ENCODE measurements at places on chromosomes 2 and 18. TPM values are rescaled to one million over a fixed set of nuclear protein-coding genes. Genes with fewer than 3 reads are reported as not detected.

DNA sequence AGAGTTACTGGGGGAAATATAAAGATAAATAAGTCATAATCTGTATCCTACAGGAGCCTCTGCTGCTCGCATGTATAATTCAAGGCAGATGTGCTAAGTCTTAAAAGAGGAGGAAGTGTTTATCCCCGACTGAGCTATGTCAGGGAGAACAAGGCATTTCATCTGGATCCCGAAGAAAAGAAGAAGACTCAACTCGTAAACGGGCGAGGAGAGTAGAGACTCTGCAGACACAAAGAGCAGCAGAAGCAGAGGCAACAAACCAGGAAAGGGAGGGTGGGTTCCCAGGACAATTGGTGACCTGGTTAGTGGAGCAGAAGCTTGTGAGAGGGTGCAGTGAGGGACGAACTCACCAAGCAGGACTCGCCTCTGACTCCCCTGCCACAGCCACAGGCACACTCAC is 368.6 kb downstream of the EIPR1 start:
- no peak for DNase-seq
- no peaks in the 10 kb centered on the region for H3K36me3 ChIP-seq
- no peaks in the 10 kb centered on the region for H3K27me3 ChIP-seq
- H3K4me3 ChIP-seq: no peak overlapping the region
- no peak overlapping the region for H3K27ac ChIP-seq

GRCh38 chr2:100941646-100942240 is 60.3 kb upstream of the RPL31 start:
- H3K36me3 ChIP-seq: no peaks in the 10 kb centered on the region
- no peak overlapping the region for H3K27ac ChIP-seq
- H3K4me3 ChIP-seq: no peak overlapping the region
- DNase-seq: no peak
- H3K4me1 ChIP-seq: peaks cover 9% of the 10 kb centered on the region
- H3K27me3 ChIP-seq: no peaks in the 10 kb centered on the region

- H3K27ac ChIP-seq: no peak overlapping the region
- no peak overlapping the region for H3K4me3 ChIP-seq
- no peaks in the 10 kb centered on the region for H3K36me3 ChIP-seq
- DNase-seq: no peak
Observed at GRCh38 chr2:220489121-220489520, 861.7 kb downstream of the SLC4A3 start.

DNA sequence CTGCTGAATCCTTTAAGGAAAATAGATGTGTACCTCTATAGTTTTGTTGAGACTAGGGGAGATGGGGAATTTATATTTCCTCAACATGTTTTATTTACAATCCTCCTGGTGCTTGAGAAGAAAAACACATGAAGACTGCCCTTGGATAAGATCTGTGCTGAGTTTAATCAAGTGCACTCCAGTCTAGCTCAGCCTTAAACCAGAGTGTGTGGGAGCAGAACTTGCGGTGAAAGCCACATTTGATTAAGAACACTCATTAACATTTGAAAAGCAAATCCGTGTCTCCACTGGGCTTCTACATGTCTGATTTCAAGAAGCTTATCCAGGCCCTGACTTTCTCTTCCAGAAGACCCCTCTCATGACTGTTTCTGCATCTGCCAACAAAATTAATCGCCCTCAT is 84.8 kb upstream of the ITGA6 start:
- no peaks in the 10 kb centered on the region for H3K27me3 ChIP-seq
- H3K4me1 ChIP-seq: no peaks in the 10 kb centered on the region
- no peak for DNase-seq
- H3K36me3 ChIP-seq: no peaks in the 10 kb centered on the region

GRCh38 chr2:237143676-237144440 is 58.2 kb downstream of the COPS8 start:
- H3K4me1 ChIP-seq: no peaks in the 10 kb centered on the region
- no peaks in the 10 kb centered on the region for H3K36me3 ChIP-seq
- no peaks in the 10 kb centered on the region for H3K27me3 ChIP-seq
- no peak overlapping the region for H3K4me3 ChIP-seq

- no peaks in the 10 kb centered on the region for H3K36me3 ChIP-seq
- H3K4me3 ChIP-seq: no peak overlapping the region
- H3K27me3 ChIP-seq: no peaks in the 10 kb centered on the region
- H3K4me1 ChIP-seq: no peaks in the 10 kb centered on the region
- no peak for DNase-seq
- H3K27ac ChIP-seq: no peak overlapping the region
Observed at GRCh38 chr2:171735991-171736710, 48.9 kb downstream of the DYNC1I2 start.

GRCh38 chr18:2223449-2223848 is 347.9 kb downstream of the METTL4 start:
- H3K27me3 ChIP-seq: no peaks in the 10 kb centered on the region
- peak overlapping the region; percentile 21 for H3K4me3 ChIP-seq
- H3K4me1 ChIP-seq: no peaks in the 10 kb centered on the region
- no peak for DNase-seq
- H3K27ac ChIP-seq: no peak overlapping the region

DNA sequence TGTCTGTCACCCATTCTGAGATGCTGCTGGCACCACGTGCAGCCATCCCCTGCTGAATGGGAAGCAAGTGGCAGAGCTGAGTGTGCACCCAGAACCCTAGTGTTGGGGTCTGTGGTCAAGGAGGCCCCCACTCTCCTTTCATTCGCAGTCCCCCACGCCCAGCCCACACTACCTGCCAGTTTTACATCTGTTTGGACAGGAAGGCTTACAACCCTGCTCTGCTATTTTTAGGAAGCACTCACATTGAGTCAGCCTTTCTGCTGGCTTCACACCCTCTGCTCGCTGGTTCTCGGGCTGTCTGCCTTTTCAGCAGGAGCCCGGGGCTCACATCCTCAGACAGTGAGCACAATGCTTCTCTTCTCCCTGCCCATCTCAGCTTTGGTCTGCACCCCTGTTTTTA is 10.7 kb upstream of the ADCY3 start:
- no peak overlapping the region for H3K27ac ChIP-seq
- no peak overlapping the region for H3K4me3 ChIP-seq
- H3K4me1 ChIP-seq: peaks cover 16% of the 10 kb centered on the region
- H3K36me3 ChIP-seq: no peaks in the 10 kb centered on the region
- no peak for DNase-seq

DNA sequence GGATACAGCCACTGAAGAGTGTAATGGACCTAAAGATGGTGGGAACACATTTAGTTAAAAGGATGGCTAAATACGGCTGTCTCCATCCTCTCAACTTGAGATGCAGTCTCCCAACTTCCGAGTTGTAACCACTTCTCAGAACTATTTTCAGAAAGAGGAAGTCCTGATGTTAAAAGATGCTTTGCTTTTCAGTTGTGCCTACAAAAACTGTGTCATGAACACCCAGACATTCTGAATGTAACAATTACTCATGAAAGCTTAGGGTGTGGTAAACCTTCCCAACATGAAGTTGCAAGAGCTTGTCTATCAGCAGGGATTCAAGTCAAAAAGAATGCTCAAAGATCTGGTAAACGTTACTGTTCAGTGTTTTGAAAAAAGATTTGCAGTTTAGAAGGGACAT is 147.9 kb downstream of the DOCK10 start:
- no peaks in the 10 kb centered on the region for H3K4me1 ChIP-seq
- H3K27ac ChIP-seq: no peak overlapping the region
- no peaks in the 10 kb centered on the region for H3K27me3 ChIP-seq
- DNase-seq: no peak
- no peak overlapping the region for H3K4me3 ChIP-seq
- H3K36me3 ChIP-seq: no peaks in the 10 kb centered on the region

DNA sequence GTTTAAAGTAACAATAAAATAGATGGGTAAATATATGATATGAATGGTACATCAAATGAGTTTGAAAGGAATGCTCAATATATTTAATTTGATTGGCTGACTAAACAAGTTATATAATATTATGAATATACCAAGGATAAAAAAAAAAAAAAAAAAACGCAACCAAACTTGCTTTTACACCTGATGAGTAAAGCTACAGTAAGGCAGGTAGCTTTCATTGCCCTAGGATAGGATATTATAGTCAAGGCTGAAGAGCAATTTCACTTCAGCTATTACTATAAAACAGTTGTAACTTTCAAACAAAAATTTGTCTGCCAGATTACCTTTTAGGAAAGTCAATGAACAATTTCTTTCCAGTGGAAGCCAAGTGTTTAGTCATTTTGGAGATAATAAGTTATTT is 56.8 kb upstream of the PEX13 start:
- H3K4me3 ChIP-seq: no peak overlapping the region
- peaks cover 4% of the 10 kb centered on the region for H3K36me3 ChIP-seq
- DNase-seq: no peak
- no peak overlapping the region for H3K27ac ChIP-seq

GRCh38 chr2:18991177-18992168 is 366.9 kb downstream of the OSR1 start:
- H3K4me3 ChIP-seq: no peak overlapping the region
- no peak overlapping the region for H3K27ac ChIP-seq
- H3K27me3 ChIP-seq: no peaks in the 10 kb centered on the region

DNA sequence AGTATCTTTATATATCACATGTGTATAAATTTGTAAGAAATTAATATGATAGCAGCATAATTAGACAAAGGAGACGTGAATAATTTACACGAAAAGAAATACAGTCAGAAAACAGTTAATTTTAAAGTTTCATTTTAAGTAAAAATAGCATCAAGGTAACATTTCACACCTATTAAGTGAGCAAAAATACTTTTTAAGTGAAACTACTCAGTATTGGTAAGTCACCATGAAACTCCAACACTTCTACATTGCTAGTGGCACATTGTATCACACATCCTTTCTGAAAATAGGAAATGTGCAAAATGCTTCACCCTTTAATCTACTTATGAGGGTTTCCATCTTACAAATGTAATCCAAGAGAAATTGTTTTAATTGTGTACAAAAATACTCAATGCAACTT is 287.9 kb upstream of the EPAS1 start:
- H3K27me3 ChIP-seq: no peaks in the 10 kb centered on the region
- peaks cover 65% of the 10 kb centered on the region for H3K36me3 ChIP-seq
- no peak overlapping the region for H3K27ac ChIP-seq
- H3K4me1 ChIP-seq: no peaks in the 10 kb centered on the region
- H3K4me3 ChIP-seq: no peak overlapping the region

- H3K4me3 ChIP-seq: no peak overlapping the region
- peaks cover 7% of the 10 kb centered on the region for H3K27me3 ChIP-seq
- no peak for DNase-seq
- H3K36me3 ChIP-seq: no peaks in the 10 kb centered on the region
Observed at GRCh38 chr2:224024270-224024669, 14.8 kb downstream of the SERPINE2 start.

GRCh38 chr18:9604348-9604747 is 10.0 kb downstream of the PPP4R1 start:
- H3K4me1 ChIP-seq: peaks cover 8% of the 10 kb centered on the region
- H3K27me3 ChIP-seq: no peaks in the 10 kb centered on the region
- H3K27ac ChIP-seq: no peak overlapping the region
- H3K36me3 ChIP-seq: peaks cover 5% of the 10 kb centered on the region

GRCh38 chr2:50529600-50530218 is 502.2 kb downstream of the NRXN1 start:
- no peaks in the 10 kb centered on the region for H3K4me1 ChIP-seq
- H3K36me3 ChIP-seq: no peaks in the 10 kb centered on the region
- no peak for DNase-seq
- H3K27me3 ChIP-seq: no peaks in the 10 kb centered on the region

- no peaks in the 10 kb centered on the region for H3K4me1 ChIP-seq
- no peak overlapping the region for H3K27ac ChIP-seq
- no peak overlapping the region for H3K4me3 ChIP-seq
- H3K36me3 ChIP-seq: no peaks in the 10 kb centered on the region
- H3K27me3 ChIP-seq: no peaks in the 10 kb centered on the region
Observed at GRCh38 chr2:14891546-14891945, 259.0 kb downstream of the LRATD1 start.

GRCh38 chr2:65775839-65776238 is 343.4 kb upstream of the SPRED2 start:
- DNase-seq: no peak
- no peak overlapping the region for H3K4me3 ChIP-seq
- no peaks in the 10 kb centered on the region for H3K36me3 ChIP-seq
- H3K27ac ChIP-seq: no peak overlapping the region
- H3K27me3 ChIP-seq: no peaks in the 10 kb centered on the region

GRCh38 chr18:3478262-3478978 is 28.4 kb downstream of the TGIF1 start:
- no peaks in the 10 kb centered on the region for H3K4me1 ChIP-seq
- H3K27me3 ChIP-seq: no peaks in the 10 kb centered on the region
- no peak overlapping the region for H3K4me3 ChIP-seq
- H3K36me3 ChIP-seq: no peaks in the 10 kb centered on the region
- DNase-seq: no peak

DNA sequence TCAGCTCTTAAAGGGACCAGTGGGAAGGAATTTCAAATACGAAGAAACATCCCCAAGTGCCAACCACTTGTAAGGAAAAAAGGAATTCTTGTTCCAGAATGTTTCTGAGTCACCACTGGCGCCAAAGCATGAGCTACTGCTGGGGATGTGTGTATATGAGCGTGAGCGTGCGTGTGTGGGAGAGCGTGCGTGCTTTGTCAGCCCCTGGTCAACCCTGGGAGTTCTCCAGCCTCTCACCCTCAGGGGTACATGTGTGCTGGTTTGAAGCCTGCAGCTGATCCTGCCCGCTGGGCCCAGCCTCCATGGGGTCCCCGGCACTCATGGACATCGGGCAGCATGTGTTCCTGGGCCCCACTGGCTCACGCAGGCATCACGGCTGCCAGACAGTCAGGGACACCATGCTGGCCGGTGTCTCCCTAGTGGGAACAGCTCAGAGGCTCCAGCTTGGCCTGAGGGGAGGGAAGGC is 17.1 kb downstream of the HS6ST1 start:
- peaks cover 35% of the 10 kb centered on the region for H3K4me1 ChIP-seq
- H3K27ac ChIP-seq: no peak overlapping the region
- no peaks in the 10 kb centered on the region for H3K36me3 ChIP-seq

GRCh38 chr2:67462738-67463496 is 65.8 kb downstream of the ETAA1 start:
- no peak for DNase-seq
- H3K27me3 ChIP-seq: no peaks in the 10 kb centered on the region
- H3K4me3 ChIP-seq: no peak overlapping the region
- H3K27ac ChIP-seq: no peak overlapping the region

- H3K4me1 ChIP-seq: peaks cover 38% of the 10 kb centered on the region
- H3K4me3 ChIP-seq: no peak overlapping the region
- no peak for DNase-seq
- peak overlapping the region; percentile 8 for H3K27ac ChIP-seq
Observed at GRCh38 chr2:121634354-121635307, 14.6 kb downstream of the CLASP1 start.

DNA sequence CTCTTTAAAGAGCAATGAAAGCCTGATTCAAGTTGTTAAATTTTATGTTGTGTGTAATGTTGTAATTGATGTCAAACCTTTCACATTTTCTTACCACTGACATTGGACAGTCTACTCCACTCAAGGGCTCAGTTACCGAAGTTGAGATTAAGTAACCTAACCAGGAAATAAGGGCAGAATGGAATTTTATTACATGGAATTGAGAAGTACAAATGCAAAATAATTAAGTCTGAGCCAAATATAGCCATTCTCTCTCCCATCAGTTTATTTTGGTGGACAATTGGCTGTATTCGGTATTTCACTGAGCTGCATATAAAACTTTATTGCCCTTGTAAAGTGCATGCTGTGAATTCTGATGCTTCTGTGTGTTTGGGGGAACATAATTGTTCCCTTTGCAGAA is 231.5 kb downstream of the TTC32 start:
- no peak overlapping the region for H3K27ac ChIP-seq
- H3K27me3 ChIP-seq: no peaks in the 10 kb centered on the region
- H3K36me3 ChIP-seq: no peaks in the 10 kb centered on the region

- H3K4me1 ChIP-seq: no peaks in the 10 kb centered on the region
- H3K4me3 ChIP-seq: no peak overlapping the region
- H3K36me3 ChIP-seq: no peaks in the 10 kb centered on the region
- H3K27me3 ChIP-seq: peaks cover 4% of the 10 kb centered on the region
- H3K27ac ChIP-seq: no peak overlapping the region
- no peak for DNase-seq
Observed at GRCh38 chr2:30777661-30778505, 29.4 kb downstream of the CAPN13 start.

The SF3B1 gene
- 142 TPM for total RNA-seq

The GBX2 gene
- total RNA-seq: not detected

The DSC3 gene
- total RNA-seq: 0.13 TPM

Data from heart left ventricle (tissue), 16 donors.